ENCODE measurements at places on chromosomes 3 and 15. TPM values are rescaled to one million over a fixed set of nuclear protein-coding genes. Genes with fewer than 3 reads are reported as not detected.

GRCh38 chr3:146464783-146465182, 4.6 kb downstream of the PLSCR2 start:
- DNase-seq: no peak

DNA sequence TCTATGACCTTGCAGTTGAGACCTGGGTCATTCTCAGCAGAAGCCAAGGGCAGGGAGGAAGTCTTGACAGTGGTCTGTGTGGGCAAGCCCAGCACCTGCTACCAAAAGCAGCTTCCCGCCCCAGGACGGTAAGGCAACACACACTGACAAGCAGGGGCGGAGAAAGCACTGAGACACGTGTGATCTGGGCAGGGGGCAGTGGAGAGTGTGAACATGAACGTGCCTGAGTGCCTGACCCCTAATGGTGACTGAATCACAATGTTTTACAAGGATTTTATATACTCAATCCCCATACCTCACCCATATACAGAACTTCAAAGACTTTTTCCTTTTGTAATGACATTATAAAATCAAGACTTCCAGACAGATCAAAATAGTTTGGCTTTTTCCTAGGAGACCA, 35.2 kb downstream of the ANP32A start:
- DNase-seq: no peak

- DNase-seq: no peak
These were observed 45.1 kb downstream of the NR1I2 start for GRCh38 chr3:119826711-119827608.

SELENOK gene
- total RNA-seq: 30.4 TPM

RAD18 gene
- 23.8 TPM for total RNA-seq

HHLA2 gene
- total RNA-seq: not detected

DNA sequence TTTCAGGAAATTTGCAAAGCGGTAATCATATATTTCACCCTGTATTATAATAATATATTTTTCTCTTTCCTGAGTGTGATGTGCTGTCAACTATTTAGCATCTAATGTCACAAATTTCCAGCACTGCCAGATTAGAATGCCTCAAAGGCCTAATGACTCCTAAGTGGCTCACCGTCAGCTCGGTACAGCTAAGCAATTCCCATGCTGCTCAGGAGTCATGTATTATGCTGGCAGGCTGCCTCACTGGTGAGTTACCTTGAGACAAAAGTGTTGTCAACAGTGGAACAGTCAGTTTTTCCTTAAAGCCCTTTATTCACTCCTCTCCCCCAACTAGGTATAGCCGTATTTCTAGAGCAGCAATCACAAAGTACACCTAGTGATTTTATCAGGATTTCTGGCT, 83.6 kb downstream of the NSUN3 start:
- DNase-seq: no peak

- DNase-seq: no peak
These were observed 58.3 kb upstream of the SLCO3A1 start for GRCh38 chr15:91795235-91795634.

- DNase-seq: no peak
These were observed 640.7 kb downstream of the FHIT start for GRCh38 chr3:60610441-60611112.

DNA sequence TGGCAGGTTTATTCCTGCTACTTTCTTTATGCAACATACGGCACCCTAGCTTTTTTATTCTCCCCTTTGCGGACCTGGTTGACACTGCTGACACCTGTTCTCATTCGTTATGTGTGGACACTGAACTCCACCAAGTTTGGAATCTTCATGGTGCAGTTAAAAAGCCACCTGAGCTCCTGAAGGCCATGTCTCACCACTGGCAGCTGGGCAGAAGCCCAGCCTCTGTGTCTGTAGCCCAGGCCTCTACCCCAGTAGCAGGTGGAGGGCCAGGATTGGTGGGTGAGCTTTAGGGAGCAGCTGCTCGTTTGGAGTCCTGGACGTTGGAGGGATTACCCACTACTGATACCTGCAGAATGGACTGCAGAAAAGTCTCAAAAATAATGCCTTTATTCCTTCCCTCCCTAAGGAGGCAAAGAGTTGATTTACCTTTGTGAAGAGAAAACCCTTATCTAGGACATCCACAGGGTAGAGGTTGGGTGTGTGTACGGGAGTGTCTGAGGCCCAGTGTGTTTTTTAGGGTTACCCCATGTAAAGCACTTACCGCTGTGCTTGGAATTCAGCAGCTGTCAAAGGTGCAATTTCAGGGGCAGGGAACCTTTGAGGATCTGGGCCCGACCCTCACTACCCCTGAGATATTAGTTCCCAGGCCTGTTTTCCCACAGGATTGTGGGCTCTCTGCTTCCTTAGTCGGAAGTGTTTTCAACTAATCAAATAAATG, 637 bp upstream of the CCNDBP1 start:
- no peak for DNase-seq

DNA sequence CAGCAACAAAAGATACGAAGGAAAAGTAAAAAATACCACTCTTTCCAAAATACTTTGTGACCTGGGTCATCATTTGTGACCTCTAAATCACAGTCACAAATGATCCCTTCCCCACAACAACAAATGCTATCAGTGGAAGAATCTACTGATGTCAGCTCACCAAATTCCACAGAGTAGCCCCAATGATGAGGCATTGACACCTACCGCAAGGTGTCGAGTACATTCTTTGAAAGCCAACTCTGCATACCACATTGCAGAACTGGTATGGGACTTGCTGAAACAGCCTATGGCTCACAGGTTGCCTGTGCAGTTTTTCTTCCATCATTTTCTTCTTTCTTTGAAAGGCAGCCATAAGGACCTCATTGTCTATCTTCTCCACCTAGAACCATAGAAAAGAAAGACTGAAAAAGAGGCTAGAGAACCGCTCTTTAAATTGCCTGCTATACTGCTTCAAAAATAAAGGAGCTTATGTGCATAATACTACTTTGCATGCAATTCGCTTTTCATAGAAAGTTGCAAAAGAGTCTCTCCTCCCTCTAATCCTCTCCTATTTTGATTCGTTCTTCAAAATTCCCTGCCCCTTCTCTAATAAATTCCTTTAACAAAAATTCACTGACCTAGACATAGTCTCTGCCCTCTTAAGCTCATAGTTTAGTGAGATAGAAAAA, 21.4 kb upstream of the KPNA1 start:
- DNase-seq: no peak

DNA sequence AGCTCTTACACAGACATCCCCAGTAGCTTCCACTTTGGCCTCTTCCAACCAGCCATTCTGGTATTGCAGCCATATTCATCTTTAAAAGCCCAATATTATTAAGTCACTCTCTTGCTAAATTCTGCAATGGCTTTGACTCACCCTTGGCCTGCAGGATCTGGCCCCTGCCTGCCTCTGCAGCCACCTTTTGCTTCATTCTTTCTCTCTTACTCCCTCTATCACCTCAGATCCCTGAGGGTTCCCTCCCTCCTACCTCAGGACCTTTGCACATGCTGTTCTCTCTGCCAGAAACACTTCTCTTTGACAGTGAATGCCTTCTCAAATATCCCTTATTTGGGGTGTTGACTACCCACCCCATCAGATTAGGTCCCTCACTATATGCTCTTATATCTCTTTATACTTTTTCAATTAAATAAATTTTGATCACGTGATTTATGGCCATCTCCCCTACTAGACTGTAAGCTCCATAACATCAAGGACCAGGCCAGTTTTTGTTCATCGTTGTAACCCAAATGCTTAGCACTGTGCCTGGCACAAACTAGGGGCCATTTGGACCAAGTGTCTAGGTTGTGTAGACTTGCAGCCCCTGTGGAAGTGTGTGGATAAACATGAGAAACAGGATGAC, 32.3 kb upstream of the UBE2Q2 start:
- no peak for DNase-seq

SLC22A14 gene
- total RNA-seq: not detected

UTS2B gene
- total RNA-seq: 1.1 TPM

GRCh38 chr15:91890614-91891013, 37.1 kb downstream of the SLCO3A1 start:
- no peak for DNase-seq

SLC49A4 gene
- total RNA-seq: 11.6 TPM

GOLGA6L4 gene
- total RNA-seq: 7.5 TPM
